ENCODE measurements at places on chromosomes 5 and 9.

DNA sequence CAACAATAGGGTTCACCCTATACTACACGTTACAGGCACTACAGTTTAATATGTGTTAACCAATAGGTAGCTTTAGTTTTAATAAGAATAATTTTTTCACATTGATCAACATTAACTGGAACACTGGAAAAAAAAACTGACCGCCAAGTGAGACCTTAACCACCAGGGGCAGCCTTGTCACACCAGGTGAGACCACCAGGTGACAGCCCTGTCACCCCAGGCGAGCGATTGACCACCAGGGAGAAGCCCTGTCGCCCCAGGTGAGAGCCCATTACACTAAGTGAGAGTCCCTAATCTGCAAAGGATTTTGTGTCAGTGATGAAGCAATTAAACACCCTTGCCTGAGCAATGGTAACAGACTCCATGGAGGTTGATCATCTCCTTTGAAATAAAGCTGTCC lies 75.4 kb upstream of the SYK start:
- DNase-seq = no peak

DNA sequence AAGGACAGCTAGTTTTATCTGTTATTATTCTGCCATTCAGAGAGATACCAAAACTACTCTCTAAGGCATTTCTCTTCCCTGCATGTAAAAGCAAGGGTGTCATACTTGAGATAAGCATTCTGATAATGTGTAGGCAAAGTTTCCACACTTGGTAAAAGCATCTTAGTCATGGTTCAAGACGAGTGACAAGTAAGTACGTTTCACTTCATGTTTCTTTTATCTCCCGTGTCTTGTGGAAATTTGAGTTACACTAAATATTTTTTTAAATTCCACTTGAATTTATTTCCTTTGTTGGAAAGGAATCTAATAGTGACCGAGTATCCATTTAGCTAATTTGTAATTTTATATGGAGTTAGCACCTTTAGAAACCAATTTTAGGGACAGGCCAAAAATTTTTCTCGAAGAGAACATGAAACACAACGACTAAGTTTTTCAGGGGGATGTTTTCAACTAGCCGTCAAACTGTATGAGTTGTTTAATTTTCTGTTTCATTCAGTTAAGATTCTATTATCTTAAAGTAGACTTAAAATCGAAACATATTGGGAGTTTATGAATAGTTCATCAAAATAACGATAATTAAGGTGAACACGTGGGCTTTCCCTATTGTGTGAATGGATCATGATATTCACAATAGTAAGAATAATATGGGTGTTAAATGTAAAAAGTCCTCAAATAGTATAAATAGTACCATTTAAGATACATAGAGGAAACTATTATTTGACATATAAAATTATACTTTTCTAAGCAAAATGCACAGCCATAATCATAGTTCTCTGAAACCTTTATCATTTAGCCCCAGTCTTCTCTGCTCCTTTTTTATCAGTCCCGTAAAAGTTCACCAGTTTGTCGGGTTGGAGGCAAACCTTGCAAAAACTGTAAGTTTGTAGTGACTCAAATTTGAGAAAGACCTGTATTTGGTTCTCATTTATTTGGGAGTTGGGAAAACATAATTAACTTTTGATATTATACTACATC lies 1.6 kb downstream of the RFESD start:
- DNase-seq = no peak

DNA sequence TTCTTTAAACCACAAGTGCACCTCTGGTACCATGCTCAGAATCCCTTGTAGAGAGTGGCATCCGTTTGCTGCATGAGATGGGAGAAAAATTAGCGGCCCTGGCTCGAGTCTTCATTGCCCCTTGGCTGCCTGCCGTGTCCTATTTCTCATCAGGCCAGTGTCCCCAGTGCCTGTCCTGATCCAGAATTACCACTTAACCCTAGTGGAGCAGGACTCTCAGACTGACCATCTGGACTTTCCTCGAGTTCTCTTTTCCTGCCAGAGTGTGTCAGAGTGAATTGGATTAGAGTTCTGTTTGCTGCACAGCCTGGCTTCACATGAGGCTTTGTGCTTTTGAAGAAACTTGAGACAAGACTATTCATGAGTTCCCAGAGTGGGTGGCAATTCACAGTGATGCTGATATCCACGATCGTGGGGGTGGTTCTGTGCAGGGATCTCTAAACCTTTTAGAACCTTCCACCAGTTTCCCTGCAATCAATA lies 92.6 kb downstream of the C9orf152 start:
- DNase-seq = no peak

DNA sequence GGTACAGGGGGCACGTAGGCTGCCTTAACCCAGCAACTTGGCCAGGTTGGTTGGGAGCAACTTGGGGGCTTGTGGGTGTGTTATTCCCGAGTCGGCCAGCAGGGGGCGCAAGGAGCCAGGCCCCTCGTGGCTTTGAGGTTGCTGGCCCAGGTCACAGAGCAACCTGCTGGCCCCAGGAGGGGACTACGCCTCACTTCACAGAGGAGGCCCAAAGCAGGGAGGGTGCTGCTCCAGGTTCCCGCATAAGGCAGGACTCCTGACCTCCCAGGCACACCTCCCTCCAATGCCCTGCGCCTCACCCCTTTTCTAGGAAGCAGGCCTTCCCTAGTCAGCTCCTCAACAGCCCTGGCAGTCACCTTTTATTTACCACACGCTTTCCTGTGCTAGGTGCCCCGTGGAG lies 18.1 kb downstream of the KYAT1 start:
- no peak for DNase-seq

DNA sequence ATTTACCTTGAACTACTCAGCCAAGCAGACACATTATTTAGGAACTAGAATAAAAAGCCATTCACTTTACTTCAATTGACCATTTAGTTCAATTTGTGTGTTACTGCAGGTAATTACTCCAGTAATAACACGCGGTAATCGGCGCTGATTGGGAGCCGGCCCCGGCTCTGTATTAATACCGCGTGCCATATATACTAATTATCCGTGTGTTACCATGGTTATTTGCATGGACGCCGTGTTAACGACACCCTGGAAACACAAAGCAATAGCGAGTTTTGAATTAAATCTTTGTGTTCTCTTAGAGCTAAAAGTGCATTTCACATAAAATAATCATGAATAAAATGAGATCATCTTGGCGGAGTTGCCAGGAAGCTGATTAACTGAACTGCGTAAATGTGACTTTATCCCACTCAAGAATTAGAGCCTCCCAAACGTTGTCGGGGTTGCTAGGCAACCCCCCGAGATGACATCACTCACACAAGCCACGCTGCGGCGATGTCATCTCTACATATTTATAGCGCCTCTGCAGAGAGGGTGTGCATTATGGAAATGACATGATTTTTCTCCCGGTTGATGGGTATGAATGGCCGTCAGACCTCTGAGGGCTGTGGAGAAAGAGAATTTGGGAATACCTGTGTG lies 41.4 kb upstream of the RNU6ATAC start:
- no peak for DNase-seq

DNA sequence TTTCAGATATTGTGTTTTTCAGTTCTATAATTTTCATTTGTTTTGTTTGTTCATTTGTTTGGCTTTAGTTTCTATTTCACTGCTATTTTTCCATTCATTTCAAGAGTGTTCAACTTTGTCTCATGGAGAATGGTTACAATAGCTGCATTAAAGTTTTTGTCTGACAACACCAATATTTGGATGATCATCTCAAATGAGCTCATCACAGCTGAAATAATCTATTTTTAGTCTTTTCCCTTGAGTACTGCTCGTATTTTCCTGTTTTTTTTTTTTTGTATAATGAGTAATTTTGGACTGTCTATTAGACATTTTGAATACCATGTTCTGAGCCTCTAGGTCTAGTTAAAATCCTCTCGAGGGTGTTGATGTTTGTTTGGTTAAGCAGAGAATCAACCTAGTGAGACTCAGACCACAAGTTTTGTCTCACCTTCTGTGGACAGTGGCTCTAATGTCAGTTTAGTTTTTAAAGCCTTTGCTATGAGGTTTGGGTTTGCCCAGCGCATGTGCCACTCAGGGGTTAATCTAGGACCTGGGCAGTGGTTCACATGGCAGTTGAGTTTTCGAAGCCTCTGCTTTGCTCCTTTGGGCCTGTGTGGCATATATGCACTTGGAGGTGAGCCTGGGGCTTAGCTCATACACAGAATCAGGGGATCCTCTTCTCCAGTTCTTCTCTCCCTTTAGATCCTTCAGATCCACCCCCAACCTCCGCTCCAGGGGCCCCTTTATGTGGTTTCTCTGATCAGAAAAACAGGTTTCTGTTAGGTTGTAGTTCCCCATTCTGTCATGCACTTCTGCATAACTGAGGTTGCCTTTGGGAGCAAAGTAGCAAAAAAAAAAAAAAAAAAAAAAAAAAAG lies 79.8 kb downstream of the ARSB start:
- DNase-seq = no peak

DNA sequence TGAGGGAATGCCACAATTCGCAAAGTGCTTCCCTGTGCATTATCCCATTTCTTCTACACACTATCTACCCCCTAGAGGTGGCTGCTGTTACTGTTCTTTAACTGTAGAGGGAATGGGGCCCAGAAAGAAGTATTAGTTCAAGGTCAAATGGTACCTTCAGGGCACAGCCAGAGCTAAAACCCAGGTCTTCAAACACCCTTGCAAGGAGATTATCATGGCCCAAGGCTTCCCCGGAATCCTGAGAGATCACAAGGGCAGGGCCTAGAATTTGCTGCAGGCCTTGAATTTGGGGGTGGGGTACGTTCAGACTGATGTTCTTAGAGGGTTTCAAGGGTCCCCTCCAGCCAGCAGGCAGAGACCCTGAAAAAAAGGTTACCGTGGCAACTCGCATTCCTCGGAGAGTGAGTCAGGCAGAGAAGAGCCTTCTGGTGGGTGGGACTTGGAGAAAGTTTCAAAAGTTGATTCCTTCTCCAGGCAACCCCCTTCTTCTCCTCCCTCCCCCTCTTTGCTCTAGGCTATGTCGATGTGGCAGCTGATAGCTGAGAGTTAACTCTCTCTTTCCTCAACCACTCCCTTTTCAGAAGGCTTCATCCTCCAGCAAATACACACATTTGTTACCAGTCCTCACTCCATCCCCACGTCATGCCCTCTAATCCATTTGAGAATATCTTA lies 1.9 kb downstream of the SPARC start:
- peak; percentile 96 for DNase-seq
